AG10803 (cell line): ENCODE measurements at places on chromosomes 6 and 20.

- DNase-seq = peak; percentile 75
Measured at GRCh38 chr20:57040924-57041323, 225.5 kb downstream of the BMP7 start.

DNA sequence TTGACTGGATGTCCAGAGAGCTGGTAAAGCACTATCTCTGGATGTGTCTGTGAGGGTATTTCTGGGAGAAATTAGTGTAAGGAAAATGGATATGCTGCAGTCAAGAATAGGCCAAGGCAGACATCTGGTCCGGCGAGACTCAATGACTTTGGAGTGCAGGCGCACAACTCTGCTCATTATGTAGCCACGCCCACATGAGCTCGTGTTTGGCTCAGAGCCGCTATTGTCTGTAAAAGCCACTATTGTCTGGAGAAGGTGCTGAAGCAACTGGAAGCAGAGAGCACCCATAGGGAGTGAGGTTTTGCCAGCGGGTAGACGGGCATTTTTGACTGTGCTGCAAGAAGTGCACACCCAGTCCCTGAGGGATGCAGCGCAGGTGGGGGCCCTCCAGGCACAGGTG lies 305.0 kb upstream of the POU3F2 start:
- DNase-seq = no peak

DNA sequence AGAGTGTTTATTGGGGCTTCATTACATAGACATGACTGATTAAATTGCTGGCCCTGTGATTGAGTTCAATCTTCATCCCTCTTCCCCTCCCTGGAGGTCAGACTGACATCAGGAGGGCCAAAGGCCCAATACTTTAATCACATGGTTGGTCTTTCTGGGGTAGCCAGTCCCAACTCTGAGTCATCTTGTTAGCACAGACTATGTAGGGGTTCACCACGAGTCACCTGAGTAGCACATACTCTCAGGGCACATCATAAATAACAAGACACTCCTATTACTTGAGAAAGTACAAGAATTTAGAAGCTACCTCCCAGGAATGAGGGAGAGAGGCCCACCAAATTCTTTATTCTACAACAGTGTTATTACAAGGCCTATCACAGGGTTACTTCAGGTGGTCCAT lies 11.3 kb downstream of the GINS1 start:
- DNase-seq = peak; percentile 25

- no peak for DNase-seq
Measured at GRCh38 chr6:18070486-18070885, 52.0 kb downstream of the NHLRC1 start.

DNA sequence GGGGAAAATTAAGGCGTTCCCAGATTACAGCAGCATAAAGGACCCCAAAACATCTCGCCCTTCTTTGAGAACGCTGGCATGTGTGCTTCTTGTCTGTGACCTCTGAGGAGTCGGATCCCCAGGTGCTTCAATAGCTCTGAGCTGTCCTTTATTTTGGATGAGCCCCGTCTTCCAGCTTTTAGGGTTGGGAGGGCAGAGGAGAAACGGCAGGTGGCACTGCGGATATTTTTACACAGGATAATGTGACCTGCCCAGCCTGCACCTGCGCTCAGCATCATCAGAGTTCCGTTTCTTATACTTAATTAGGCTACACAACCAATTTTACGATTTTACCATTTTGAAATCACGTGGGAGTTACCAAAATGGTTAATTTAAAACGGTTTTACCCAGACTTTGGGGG lies 147.7 kb upstream of the RPS6KA2 start:
- DNase-seq = no peak

- DNase-seq = no peak
Measured at GRCh38 chr20:49666911-49667310, 46.8 kb downstream of the B4GALT5 start.

DNA sequence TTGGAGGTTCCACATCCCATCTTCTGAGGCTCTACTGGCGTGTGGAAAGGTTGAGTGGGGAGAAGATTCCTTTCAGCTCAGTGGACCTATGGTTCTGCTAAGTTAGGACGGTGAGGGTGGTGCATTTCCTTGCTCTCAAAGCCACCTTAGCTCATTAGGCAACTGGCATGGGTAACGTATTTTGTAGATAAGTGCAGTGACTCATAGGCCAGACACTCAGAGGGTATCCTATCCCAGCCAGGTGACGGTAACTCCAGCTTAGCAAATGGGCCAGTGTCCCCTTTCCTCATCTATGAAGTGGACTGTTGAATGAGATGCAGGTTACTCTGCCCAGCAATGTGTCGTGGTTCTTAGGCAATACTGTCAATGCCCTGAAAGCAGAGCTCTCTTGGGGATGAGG lies 3.7 kb downstream of the RPS6KA2 start:
- no peak for DNase-seq

DNA sequence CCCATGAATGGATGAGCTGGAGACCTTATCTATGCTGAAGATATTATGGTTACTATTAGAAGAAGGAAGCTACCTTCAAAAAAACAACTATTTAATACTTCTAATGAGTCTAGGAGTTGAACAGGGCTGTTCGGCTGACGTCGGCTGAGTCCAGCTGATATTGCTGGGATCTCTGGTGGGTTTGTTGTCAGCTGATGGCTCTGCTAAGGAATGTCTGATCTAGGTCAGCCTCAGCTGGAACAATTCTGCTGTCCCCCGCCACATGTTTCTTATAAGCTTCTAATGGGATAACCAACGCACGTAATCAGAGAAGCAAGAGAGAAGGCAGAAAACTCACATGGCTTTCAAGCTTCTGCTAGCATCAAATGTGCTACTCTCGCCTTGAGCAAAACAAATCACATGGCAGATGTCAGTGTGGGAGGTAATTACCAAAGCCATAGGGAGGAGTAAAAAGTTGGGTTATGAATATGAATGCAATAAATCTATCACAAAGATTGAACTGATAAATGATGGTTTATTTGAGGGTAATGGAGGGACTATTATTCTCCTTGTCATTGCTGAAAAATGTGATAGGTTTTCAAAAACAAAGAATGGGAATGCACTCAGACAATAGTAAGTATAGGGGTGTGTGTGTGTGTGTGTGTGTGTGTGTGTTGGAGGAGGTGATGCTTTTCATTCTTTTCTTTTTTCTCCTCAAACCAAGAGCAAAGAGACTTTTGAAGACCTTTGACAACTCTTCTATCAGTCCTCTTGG lies 71.5 kb downstream of the BTBD3 start:
- DNase-seq = no peak

DNA sequence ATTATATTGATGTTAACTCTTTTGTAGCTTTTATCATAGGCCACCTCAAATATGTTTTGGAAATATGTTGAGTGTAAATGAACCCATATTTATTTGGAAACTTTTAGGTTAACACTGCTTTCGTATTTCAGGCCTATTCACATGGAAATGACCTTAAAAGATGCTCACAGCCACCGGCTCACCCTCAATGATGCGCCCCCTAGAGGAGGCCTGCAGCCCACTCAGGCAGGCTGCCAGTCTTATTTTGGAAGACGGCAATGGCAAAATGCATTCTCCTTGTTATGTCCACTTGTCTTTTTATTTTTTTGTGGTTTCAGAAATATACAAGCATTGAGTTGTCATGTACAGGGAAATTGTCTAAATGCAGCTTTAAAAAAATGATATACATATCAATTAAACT lies 869.7 kb downstream of the PHF3 start:
- DNase-seq = no peak

DNA sequence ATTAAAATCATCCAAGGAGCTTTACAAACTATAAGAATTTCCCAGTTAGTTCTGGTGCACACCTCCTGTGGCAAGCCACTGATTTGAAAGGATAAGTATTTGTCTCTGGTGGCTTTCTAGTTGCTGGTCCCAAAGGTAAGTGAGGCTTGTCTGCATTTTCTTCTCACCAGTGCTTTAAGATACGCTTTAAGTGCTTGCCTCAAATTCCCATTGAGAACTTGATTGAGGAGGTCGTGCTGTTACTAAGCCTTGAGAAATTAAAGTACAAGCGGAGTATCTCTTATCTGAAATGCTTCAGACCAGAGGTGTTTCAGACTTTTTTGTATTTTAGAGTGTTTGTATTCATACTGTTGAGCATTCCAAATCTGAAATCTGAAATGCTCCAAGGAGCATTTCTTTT lies 29.9 kb upstream of the MYO6 start:
- DNase-seq = no peak

DNA sequence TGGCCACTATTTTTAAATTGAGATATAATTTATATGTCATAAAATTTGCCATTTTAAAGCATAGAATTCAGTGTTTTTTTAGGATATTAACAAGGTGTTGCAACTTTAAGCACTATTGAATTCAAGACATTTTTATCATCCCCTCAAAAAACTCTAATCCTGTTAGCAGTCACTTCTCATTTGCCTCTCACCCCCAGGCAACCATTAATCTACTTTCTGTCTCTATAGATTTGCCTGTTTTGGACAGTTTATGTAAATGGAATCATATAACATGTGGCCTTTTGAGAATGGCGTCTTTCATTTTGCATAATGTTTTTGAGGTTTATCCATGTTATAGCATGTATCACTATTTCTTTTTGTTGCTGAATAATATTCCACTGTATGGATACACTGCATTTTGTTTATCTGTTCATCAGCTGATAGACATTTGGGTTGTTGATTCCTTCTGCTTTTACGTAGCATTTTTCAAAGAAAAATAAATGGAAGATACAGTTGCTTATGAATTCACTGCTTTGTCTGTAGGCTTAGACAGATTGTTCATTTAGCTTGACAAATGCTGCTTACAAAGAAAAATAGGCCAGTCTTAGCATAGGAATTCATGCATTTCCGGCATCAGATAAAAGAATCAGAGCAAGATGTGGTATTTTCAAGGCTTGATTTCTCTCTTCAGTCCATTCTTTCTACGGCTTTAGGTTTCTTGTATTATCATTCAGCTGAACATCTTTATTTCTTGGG lies 52.9 kb downstream of the STK4 start:
- DNase-seq = no peak

- peak; percentile 74 for DNase-seq
Measured at GRCh38 chr20:53547664-53548239, 45.9 kb downstream of the ZNF217 start.

- DNase-seq = peak; percentile 64
Measured at GRCh38 chr6:75855052-75855451, 106.0 kb downstream of the MYO6 start.

DNA sequence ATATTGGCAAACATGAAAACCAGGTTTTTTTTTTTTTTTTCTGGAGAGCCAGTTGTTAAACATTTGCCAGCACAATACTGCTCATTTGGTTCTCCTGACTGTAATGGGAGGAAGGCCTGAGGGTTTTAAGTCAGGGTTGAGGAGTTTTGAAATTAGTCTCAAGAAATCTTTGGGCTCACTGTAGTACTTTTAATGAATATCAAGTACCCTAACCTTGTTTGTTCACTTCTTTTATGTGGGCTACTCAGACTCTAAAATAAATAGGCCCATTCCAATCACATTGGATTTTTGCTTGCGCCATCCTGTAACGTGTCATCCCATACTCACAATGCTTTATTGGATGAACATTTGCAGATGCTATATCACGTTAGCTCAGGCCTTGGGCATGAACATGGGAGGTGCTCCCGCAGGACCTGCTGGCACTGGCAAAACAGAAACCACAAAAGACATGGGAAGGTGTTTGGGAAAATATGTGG lies 146.9 kb downstream of the DNAH8 start:
- DNase-seq = no peak

DNA sequence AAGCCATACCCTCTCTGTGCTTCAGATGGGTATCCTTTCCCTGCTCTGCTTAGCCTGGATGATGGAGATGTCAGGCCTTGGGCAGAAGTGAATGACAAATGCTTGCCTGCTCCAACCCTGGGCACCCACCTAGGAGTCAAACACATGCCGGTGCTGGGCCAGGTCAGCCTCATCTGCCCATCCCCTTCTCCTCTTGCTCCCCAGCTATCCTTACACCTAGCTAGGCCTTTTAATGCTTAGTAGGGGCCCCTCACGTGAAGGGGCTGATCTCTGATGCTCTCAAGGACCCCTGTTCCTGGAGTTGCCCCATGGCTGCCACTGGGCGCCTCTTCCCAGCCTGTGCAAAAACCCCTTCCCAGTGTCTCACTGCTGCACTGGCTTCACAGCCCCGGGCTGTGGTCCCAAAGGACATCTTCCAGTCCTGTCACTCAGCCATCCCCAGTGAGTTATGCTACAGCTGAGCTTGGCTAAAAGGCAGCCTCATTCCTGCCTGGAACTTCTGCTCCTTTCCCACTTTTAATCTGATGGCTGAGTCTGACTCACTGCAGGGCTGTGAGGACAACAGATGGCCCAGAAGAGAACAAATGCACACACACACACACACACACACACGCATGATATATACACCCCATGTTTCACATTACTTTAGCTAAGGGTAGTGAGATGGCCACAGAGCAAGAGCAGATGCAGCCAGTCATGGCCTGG lies 12.8 kb upstream of the SDCBP2 start:
- DNase-seq = peak; percentile 70

DNA sequence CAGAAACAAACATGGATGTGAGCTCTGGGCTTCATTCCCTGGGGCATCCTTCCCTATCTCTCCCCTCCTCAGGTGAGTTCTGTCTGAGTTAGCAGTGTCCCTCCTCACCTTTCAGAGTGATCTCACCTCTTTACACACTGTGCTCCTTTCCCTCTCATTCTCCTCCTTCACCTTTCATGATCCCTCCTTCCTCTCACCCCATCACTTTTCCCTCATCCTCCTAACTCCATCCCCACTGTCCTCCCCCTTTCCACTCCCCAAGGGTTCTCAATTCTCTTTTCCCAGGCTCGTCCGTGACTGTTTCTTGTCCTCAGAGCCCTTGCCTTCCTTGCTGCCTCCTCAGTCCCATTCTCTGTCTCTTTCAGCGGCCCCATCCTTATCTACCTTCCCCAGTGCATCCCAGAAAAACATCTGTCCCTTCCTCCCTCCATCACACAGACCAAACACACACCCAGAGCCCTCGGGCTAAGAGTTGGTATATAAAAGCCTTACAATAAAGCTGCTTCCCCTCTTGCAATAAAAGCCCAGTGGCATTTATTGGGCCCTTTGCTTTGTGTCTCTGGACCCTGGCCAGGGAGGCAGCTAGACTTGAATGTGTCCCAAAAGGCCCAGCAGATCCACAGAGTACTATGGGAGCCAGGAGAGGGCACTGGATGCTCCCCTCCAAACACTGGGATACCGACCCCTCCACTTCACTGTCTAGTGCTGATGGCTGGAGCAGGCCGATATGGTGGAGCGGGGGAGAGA lies 1.9 kb downstream of the RNF39 start:
- DNase-seq = no peak

DNA sequence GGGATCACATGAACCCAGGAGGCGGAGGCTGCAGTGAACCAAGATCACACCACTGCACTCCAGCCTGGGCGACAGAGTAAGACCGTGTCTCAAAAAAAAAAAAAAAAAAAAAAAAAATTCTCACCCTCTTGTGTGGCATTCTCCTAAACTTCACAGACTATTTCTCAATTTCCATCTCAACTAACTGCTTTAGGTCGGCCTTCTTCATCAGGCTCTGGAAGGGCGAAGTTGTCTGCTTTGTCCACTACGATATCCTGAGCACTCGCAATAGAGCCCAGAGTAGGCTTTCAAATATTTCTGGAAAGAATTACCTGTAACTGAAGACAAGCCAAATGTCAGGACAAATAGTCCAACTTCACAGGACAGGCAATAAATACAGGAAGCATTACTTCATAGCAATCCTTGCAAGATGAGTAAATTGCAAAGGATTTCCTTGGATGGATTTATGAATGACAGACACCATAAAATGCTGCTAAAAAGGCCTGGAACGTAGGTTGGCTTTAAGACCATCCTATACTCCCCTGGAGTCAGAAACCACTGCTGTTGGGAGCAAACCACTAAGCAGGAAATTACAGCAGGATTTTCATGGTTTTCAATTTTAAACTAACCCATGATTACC lies 116.3 kb upstream of the SLC2A12 start:
- peak; percentile 24 for DNase-seq

GRCh38 chr6:111565326-111566221 lies 40.1 kb downstream of the TRAF3IP2 start:
- DNase-seq = no peak
